Upper lobe of left lung (tissue), 6 donors: ENCODE measurements at places on chromosomes 3 and 15. TPM values are rescaled to one million over a fixed set of nuclear protein-coding genes. Genes with fewer than 3 reads are reported as not detected.

- H3K4me1 ChIP-seq, result no peaks in the 10 kb centered on the region
- no peaks in the 10 kb centered on the region for H3K36me3 ChIP-seq
- no peak overlapping the region for H3K27ac ChIP-seq
- no peak overlapping the region for H3K4me3 ChIP-seq
- no peaks in the 10 kb centered on the region for H3K27me3 ChIP-seq
Observed at GRCh38 chr3:17261627-17262369, 377.0 kb downstream of the PLCL2 start.

GRCh38 chr3:40886660-40887425, 312.5 kb upstream of the CTNNB1 start:
- no peaks in the 10 kb centered on the region for H3K4me1 ChIP-seq
- DNase-seq, result no peak
- no peak overlapping the region for H3K27ac ChIP-seq
- H3K27me3 ChIP-seq, result no peaks in the 10 kb centered on the region
- H3K4me3 ChIP-seq, result no peak overlapping the region
- H3K36me3 ChIP-seq, result no peaks in the 10 kb centered on the region

GRCh38 chr3:85041001-85041400, 82.2 kb downstream of the CADM2 start:
- no peak for DNase-seq
- no peaks in the 10 kb centered on the region for H3K4me1 ChIP-seq
- no peaks in the 10 kb centered on the region for H3K36me3 ChIP-seq
- H3K27ac ChIP-seq, result no peak overlapping the region
- H3K27me3 ChIP-seq, result no peaks in the 10 kb centered on the region

DNA sequence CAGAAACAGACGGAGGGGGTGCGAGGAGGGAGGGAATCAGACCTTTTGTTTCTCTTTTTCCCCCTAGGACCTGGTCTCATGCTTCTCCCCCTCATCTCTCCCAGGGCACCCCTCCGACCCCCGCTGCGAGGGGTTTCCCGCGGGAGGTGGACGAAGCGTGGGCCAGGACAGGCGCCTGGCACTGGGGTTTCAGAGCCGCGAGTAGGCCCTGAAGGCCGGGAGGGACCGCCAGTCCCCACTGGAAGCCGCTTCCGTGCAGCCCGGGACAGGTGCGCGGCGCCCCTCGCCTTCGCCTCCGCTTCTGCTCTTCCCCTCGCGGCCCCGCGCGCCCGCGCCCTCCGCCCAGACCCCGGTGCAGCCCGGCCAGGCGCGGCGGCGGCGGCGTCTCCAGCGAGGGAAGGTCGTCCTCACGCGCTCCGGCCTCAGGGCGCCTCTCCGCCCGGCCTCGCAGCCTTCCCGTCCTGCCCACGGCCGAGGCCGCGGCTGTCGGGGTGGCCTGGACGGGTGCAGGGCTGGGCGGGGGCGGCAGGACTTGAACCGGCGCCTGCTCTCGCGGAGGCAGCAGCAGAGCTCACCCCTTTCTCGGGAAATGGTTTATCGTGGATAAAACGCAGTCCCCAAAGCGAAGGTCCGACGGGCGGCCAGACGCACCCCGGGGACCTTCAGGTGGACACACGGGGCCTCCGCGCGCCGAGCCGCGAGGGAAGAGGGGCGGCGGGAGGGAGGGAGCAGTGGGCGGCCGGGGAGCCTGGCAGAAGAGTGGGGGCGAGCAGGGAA, 31.5 kb upstream of the ADAMTS17 start:
- peaks cover 3% of the 10 kb centered on the region for H3K27me3 ChIP-seq
- H3K4me1 ChIP-seq, result no peaks in the 10 kb centered on the region
- H3K36me3 ChIP-seq, result no peaks in the 10 kb centered on the region
- peak overlapping the region; percentile 44 for H3K4me3 ChIP-seq
- no peak overlapping the region for H3K27ac ChIP-seq
- DNase-seq, result no peak

DNA sequence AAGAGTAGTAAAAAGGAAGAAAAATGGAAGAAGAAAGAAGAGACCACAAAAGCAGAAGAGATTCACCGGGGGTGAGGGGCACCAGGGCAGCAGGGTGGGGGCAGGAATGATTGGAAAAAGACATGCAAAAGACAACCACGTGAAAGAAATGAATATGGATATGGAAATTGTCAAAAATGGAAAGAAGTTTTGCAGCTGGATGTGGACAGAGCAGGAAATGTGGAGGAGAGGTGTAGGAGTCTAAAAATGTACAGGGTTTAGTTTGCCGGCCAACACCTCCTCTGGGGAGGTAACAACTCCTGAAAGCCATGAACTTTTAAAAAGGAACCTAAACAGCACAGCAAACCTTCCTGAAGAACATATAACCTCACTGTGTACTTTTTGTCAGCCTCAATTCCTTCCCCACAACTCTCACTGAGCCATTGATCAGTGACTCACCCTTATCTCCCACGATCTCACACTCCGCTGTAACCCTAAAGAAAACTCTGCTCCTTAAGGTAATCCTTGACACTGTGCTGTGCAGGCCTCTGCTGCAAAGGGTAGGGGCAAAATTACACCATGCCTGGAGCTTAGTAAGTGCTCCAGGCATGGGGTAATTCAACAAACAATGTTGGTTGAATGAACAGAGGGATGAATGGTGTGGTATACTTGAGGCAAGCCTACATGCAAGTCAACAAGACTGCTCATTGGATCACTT, 100.2 kb upstream of the BOC start:
- no peak for DNase-seq
- no peak overlapping the region for H3K4me3 ChIP-seq
- H3K36me3 ChIP-seq, result no peaks in the 10 kb centered on the region
- H3K4me1 ChIP-seq, result no peaks in the 10 kb centered on the region
- no peak overlapping the region for H3K27ac ChIP-seq

DNA sequence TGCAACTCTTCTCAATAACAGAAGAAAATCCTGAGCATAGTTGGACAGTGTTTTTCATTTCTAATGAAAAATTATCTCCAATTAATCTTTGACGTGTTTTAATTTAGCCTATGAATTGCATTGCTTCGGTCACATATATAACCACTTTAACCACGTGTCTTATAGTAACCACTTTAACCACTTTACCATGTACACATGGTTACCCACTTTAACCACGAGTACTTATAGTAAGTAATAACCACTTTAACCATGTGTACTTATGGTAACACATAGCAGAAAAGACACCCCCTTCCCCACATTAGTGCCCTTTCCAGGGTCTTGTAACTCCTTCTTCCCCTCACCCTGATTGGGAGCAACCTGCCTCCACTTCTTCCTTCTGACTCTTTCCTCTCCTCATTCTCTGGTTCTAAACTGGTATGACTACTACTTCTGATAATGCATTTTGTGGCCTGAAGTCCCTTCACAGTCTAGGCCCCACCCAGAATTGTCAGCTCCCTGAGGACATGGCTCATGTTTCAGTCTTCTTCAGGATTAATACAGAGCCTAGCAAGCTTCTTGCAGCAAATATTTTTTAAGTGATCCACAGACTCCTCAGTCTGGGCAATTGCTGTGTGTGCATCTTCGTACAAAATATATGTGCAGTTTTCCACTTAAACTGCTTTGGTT, 25.0 kb downstream of the SLC7A14 start:
- no peaks in the 10 kb centered on the region for H3K36me3 ChIP-seq
- H3K4me1 ChIP-seq, result no peaks in the 10 kb centered on the region
- H3K27ac ChIP-seq, result no peak overlapping the region
- no peaks in the 10 kb centered on the region for H3K27me3 ChIP-seq
- no peak overlapping the region for H3K4me3 ChIP-seq

GRCh38 chr3:129383292-129383860, 45.1 kb downstream of the EFCAB12 start:
- H3K27me3 ChIP-seq, result no peaks in the 10 kb centered on the region
- H3K4me3 ChIP-seq, result no peak overlapping the region
- peaks cover 12% of the 10 kb centered on the region for H3K36me3 ChIP-seq
- no peak overlapping the region for H3K27ac ChIP-seq
- H3K4me1 ChIP-seq, result peaks cover 17% of the 10 kb centered on the region
- DNase-seq, result peak; percentile 62

The FOXB1 gene
- not detected for total RNA-seq

GRCh38 chr3:30131191-30131590, 475.2 kb upstream of the TGFBR2 start:
- no peak overlapping the region for H3K27ac ChIP-seq
- no peaks in the 10 kb centered on the region for H3K27me3 ChIP-seq
- H3K4me3 ChIP-seq, result no peak overlapping the region
- H3K4me1 ChIP-seq, result no peaks in the 10 kb centered on the region
- H3K36me3 ChIP-seq, result no peaks in the 10 kb centered on the region

DNA sequence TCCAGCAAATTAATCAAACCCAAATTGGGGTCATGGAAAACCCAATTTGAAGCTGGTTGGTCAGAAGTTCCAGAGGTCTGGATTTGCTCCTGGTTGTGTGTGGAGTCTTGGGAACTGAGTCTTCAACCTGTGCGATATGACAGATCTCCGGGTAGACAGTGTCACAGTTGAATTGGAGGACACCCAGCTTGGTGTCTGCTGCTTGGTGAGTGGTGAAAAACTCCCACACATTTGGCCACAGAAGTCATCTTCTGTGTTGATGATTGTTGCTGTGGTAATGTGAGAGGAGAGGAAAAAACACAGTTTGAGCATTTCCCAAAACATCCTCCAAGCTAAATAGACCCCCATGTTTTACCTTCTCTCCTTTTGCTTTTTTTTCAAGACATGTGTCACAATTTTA, 218.1 kb downstream of the TP63 start:
- no peaks in the 10 kb centered on the region for H3K27me3 ChIP-seq
- H3K4me3 ChIP-seq, result no peak overlapping the region
- H3K36me3 ChIP-seq, result no peaks in the 10 kb centered on the region
- H3K4me1 ChIP-seq, result no peaks in the 10 kb centered on the region

DNA sequence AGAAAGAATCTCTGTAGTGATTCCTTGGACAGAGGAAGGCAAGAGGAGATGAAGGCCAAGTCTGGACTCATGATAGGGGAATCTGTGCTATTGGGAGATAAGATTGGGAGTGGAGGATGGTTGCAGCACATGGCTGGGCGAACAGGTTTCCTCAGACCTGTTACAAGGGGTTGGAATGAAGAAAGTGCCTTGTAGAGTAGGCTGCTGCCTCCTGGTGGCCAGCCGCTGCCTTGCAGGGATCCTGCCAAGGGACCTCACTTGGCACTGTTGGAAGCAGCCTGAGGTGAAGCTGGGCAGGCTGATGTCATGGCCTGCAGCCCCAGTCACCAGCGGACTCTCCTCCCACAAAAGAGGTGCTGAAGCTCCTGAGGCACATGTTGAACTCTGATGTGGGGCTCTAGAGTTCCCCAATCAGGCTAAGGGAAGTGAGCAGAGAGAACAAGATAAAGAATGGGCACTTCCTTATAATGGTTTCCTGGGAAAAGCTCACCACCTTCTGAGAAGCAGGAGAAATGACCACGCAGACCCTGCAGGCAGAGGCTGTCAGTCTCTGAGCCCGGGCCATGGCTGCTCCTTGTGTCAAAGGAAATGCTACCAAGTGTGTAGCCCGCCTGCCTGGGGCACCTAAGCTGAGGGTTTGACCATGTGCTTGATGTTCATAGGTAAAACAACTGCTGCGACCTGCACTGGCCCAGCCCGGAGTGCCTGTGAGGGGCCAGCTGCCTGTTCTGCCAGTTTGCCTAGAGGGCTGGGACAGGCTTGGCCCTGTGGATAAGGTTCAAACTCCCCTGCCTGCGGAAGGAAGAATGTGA, 1.6 kb upstream of the TEX264 start:
- peaks cover 33% of the 10 kb centered on the region for H3K4me1 ChIP-seq
- peak; percentile 97 for DNase-seq
- H3K4me3 ChIP-seq, result no peak overlapping the region
- H3K27me3 ChIP-seq, result no peaks in the 10 kb centered on the region
- H3K36me3 ChIP-seq, result peaks cover 6% of the 10 kb centered on the region

- DNase-seq, result peak; percentile 94
- no peaks in the 10 kb centered on the region for H3K27me3 ChIP-seq
- H3K36me3 ChIP-seq, result no peaks in the 10 kb centered on the region
- H3K27ac ChIP-seq, result peak within 1 kb of the TSS; percentile 96
- peak within 1 kb of the TSS; percentile 70 for H3K4me3 ChIP-seq
- peaks cover 32% of the 10 kb centered on the region for H3K4me1 ChIP-seq
Observed at GRCh38 chr3:150603153-150603979, at the start of gene SELENOT. Gene SELENOT (plus strand): TSS chr3:150603321. CDS start chr3:150603363, 42 bp downstream.

DNA sequence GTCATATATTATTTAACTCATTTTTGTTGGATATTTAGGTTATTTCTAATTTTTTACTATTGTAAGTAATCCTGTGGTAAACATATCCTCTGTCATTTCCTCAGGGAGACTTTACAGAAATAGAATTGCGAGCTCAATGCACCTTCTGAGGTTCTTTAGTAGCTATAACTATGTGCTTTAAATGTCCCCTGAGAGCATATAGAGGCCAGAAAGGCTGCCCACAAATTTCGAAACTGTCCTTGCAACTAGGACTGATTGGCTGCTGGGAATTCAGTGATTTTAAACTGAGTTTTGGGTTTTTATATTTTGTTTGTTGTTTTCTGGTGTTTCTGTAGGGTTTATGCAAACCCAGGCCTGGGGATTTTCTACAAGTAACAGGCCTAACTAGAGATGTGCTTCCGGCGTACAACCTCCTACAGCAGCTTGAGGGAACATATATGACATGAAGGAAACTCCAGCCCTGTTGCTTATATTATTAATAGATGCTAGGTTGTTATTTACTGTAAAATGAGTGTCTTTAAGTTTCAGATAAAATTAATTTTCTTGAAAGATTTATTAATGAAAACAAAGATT, 29.1 kb upstream of the P4HTM start:
- peaks cover 41% of the 10 kb centered on the region for H3K36me3 ChIP-seq
- no peak overlapping the region for H3K4me3 ChIP-seq
- no peaks in the 10 kb centered on the region for H3K4me1 ChIP-seq
- no peak for DNase-seq

- no peak overlapping the region for H3K27ac ChIP-seq
- H3K4me3 ChIP-seq, result no peak overlapping the region
- H3K27me3 ChIP-seq, result no peaks in the 10 kb centered on the region
- H3K4me1 ChIP-seq, result no peaks in the 10 kb centered on the region
- DNase-seq, result no peak
Observed at GRCh38 chr3:81592101-81592500, 169.3 kb downstream of the GBE1 start.

GRCh38 chr3:156214676-156215075, 94.3 kb downstream of the KCNAB1 start:
- H3K27ac ChIP-seq, result no peak overlapping the region
- H3K4me1 ChIP-seq, result no peaks in the 10 kb centered on the region
- no peak overlapping the region for H3K4me3 ChIP-seq

DNA sequence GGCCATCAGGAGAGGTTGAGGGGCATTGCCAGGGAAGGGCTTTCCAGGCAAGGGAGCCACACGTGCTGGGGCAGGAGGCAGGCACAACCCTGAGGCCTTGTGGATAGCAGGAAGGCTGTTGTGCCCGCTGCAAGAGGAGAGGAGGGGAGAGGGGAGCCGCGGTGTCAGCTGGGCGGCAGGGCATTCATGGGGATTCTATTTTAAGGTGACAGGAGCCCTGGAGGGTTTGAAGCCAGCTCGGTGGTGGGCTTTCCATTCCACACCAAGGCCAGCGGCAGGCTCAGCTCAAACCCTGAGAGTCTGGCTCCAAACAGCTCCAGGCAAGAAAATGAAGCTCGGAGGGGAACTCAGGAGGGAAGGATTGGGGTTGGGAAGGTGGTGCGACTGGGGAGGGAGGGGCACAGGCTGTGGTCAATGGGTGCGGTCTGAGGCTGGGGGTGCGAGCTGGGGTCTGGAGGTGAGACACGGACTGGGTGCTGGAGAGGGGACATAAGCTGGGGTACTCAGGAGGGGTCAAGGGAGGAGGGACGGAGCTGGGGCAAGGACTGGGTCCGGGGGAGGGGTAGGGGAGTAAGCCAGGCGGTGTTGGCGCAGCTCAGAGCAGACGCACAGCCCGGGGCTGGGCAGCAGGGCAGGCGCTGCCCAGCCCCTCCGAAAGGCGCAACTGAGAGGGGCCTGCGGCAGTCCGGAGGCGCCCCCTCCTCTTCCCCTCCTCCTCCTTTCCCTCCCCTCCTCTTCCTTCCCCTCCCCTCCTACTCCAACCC, 43.4 kb downstream of the TPRA1 start:
- H3K27me3 ChIP-seq, result no peaks in the 10 kb centered on the region
- H3K36me3 ChIP-seq, result no peaks in the 10 kb centered on the region
- peaks cover 28% of the 10 kb centered on the region for H3K4me1 ChIP-seq
- DNase-seq, result peak; percentile 48
- peak overlapping the region; percentile 75 for H3K4me3 ChIP-seq
- H3K27ac ChIP-seq, result peak overlapping the region; percentile 30
